ENCODE measurements at places on chromosomes 1 and 21.
A peak's percentile ranks its signal among the peaks of the same experiment; 100 is the strongest.

GRCh38 chr1:53125122-53125521 lies 17.3 kb downstream of the SLC1A7 start:
- no peak for DNase-seq

GRCh38 chr1:159011751-159012150 lies 2.0 kb downstream of the IFI16 start:
- no peak for DNase-seq

- DNase-seq: no peak
Measured at GRCh38 chr1:210779269-210779668, 354.7 kb downstream of the KCNH1 start.

DNA sequence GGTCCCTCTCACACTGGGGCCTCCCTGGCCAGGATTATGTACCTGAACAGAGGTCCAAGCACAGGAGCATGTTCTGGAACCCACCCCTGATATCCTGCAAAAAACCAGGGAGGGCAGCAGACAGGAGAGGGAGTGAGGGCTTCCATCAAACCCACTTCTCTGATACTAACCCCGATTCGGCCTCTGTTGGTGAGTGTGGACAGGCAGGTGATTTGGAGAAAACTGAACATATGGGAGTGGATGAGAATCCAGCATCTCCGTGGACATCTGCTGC lies 215.3 kb downstream of the MATN1 start:
- no peak for DNase-seq

DNA sequence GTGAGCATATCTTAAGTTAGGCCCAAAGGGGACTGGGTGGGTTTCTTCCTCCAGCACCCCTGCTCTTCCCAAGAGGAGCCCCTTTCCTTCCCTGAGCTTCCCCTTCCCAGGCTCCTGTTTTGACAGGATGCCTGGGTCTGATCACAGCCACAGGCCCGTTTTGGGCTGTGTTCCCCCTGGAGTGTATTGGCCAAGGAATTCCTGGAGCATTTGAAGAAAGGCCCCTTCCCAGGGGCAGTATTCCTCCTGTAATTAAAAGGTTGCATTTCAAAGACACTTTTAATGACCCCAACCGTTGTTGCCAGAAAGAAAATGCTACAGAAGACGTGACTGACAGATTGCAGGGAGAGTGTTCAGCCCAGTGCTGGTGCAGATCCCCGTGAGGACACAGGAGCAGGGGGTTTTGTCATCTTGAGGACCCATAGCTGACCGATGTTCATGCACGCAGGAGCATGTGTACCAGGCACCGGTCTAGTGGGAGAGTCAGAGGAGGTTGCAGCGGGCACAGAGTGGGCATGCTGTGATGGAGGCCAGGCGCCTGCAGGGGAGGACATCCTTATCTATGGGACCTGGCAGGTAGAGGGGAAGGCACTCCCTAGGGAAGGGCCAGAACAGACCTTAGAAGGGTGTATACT lies 19.3 kb upstream of the LBR start:
- DNase-seq: no peak

GRCh38 chr1:225962440-225962975 lies 21.5 kb upstream of the LEFTY2 start:
- DNase-seq: peak; percentile 66

DNA sequence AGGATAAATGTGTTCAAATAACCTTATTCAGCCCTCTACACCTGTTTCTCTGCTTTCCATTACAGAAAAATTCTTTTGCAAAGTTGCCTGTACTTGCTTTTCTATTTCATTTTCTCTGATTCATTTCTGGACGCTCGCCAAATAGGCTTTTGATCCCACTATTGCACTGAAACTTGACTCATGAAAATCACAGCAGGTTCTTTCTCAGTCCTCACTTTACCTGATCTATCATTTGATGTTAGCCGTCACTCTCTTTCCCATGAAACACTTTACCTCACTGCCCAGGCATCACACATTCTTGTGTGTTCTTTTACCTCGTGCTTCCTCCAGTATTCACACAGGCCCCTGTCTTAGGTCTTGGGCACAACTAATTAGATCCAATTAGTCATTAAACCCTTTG lies 26.2 kb downstream of the HSPA13 start:
- DNase-seq: no peak

- no peak for DNase-seq
Measured at GRCh38 chr1:23902321-23903278, 10.6 kb downstream of the CNR2 start.

DNA sequence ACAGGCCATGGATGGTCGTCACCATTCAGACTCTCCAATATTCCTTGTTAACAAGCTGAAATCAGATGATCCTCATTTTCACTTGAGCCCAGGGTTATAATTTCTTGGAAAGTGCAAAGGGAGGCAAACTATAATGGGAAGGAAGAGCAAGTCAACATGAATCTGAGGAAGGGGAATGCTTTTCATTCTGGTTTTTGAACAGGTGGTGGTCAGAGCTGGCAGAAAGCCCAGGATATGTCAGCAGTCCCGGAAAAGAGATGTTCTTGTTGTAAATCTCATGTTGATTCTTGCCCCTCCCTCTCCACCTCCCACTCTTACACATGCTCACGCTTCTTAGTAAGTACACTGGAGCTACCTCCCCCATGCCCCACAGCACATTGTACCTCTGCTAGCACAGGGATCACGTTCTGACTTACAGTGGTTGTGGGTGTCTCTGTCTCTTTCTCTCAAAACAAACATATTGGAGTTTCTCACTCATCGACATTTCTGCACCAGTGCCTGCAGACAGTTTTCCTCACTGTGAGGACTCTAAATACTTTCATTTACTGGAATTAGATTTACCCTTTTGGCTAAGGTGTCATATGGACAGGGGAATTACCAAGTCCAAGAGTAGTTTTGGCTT lies 77.6 kb downstream of the XCL2 start:
- DNase-seq: peak; percentile 33

DNA sequence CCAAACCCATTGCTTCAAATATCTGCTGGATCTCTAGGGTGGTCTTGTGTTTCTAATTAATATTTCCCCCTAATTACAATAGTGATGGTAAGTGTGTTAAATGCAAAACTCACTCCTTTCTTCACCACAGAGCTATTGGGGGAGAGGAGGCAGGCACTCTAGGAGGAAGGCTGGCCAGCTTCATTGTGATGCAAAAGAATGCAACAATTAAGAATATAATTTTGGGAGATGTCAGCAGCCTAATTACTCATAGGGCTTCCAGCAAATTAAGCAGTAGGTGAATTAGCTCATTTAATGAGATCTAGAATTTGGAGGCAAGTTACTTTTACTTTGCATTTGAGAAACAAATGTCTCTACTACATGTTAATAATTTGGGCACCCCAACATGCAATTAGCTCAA lies 560.4 kb upstream of the DAB1 start:
- no peak for DNase-seq

- DNase-seq: no peak
Measured at GRCh38 chr1:195462646-195463045, 1145.6 kb downstream of the KCNT2 start.

DNA sequence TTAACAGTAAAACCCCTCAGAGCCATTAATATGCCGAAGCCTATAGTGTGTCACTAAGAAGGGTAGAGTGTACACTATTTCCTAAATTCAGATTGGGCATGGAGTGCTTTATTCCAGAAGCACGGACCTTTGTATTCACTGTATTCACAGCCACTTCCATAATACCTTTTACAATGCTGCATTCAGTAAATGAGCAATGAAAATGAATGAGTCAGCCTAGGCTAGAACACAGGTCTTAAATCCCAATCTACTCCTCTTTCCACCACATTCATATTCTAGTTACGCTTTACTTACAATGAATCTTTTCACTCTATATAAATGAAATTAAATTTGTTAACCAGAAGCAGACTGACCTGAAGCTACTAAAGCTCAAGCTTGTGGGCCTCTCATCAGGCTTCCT lies 13.0 kb upstream of the GORAB start:
- no peak for DNase-seq

DNA sequence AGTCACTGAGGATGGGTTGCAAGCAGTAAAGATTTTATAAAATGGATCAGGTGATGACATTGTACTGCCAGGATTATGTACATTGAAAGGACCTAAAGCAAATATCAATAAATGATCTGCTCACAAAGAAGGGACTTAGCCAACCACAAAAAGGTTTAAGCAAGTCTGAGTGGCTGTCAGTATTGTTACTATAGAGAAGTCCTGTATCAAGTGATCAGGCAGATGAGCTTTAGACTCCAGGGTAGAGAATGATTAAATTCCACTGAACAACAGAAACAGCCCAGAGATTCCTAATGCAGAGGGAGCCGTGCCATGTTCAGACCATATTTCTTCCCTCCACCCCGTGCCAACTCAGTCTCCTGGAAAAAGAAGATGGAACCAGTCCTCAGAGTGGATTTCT lies 138.9 kb downstream of the SETD4 start:
- DNase-seq: no peak

- DNase-seq: no peak
Measured at GRCh38 chr1:16124377-16125087, 31.3 kb downstream of the EPHA2 start.

- no peak for DNase-seq
Measured at GRCh38 chr1:99348397-99349132, 84.3 kb downstream of the PLPPR4 start.

GRCh38 chr1:65277605-65278347 lies 31.6 kb upstream of the DNAJC6 start:
- DNase-seq: no peak

- no peak for DNase-seq
Measured at GRCh38 chr1:54278941-54279422, 79.0 kb downstream of the MRPL37 start.

- DNase-seq: no peak
Measured at GRCh38 chr1:87074001-87074795, 159.8 kb downstream of the HS2ST1 start.

DNA sequence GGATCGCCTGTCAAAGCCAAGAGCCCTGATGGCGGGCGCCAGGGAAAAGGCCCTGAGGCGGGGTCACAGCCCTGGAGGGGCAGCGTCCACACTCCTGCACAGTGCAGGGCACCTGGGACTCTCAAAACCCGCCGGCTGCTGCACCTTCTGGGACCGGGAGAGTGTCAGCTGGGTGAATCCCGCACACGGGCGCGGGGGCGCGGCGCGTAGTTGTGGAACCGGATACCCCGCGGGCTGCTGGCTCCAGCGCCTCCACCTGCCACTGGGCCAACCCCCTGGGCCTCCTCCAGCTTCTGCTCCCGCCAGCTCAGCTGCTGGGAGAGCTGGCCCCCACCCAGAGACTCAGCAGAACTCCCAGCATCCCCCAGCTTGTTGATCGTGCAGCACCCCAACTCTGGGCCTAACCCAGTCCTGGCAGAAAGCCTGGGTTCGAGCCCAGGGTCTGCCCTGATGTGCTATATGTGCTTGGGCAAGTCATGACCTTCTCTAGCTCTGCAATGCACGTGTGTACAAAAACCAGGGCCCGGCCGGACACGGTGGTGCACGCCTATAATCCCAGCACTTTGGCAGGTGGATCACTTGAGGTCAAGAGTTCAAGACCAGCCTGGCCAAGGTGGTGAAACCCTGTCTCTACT lies 33.8 kb downstream of the NECAP2 start:
- DNase-seq: no peak

GRCh38 chr1:201399352-201400126 lies 415 bp upstream of the LAD1 start:
- DNase-seq: no peak

Measured in stimulated activated CD4-positive, alpha-beta T cell treated with anti-CD3 and anti-CD28 coated beads, Interleukin-4, amount 100 ng/mL, for 1 hour (primary cell).